ENCODE measurements at places on chromosomes 13 and 19.

DNA sequence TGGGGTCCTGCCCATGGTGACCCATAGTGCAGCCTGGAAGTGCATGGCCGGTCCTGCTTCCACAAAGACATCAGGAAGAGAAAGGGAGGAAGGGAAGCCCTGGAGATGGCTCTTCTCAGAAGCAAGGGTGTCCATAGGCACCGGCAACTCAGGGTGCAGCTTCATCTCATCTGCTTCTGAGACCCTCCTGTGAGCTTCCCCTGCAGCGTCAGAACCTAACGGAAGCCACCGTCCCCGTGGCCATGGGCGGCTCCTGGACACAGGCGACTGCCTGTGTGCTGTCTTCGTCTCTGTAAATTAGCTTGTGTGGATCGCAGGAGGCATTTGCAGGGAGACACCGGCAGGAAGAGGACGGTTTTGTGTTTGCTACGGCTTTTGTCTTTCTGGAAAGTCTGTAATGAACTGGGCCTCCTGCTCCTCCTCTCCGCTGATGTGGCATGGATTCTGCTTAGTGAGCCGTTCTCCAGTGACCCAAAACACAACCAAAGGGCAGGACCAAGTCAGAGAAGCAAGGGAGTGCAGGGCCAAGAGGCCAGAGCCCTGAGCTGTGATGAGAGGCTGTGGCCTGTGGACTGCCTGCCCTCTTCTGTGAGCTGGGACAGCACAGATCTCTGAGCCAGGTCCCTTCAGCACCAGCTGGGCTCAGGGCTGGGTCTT, 2.5 kb downstream of the ATP4B start:
- DNase-seq, result no peak

- no peak for DNase-seq
These were observed 36.2 kb upstream of the ATP12A start for GRCh38 chr13:24644036-24644435.

- no peak for DNase-seq
These were observed 13.6 kb upstream of the EPSTI1 start for GRCh38 chr13:43005460-43006236.

DNA sequence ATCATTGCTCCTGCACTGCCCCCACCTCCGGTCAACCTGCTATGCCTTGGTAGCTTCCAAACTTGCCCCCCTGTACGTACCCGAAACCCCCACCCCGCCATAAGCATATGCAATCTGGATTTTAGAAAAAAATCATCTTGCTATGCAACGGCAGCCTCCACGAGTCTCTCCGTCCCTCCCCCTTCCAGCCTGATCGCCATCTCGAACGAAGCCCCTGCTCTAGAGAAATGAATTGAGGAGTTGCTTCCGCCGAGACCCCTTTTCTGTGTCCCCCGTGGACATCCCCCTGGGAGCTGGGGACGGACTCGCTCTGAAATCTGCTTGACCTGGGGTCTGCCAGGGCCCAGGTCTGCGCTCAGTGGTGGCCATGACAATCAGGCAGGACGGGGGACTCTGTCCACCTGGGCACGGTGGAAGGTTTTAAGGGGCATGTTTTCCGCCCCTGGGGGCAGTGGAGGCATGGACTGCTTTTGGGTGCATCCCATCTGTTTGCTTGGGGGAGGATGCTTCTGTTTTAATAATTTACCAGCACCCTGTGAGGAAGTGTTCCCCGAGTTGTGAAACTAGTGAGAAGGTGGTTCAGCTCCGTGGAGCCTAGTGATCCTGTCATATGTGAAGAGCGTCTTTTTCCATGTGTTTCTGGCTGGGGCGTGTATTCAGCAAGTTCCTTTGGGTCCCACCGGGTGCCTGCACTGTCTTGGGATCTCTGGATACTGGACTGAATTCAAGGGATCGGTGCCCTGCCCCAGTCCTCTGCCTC, 1.0 kb downstream of the KDM4B start:
- DNase-seq, result no peak

DNA sequence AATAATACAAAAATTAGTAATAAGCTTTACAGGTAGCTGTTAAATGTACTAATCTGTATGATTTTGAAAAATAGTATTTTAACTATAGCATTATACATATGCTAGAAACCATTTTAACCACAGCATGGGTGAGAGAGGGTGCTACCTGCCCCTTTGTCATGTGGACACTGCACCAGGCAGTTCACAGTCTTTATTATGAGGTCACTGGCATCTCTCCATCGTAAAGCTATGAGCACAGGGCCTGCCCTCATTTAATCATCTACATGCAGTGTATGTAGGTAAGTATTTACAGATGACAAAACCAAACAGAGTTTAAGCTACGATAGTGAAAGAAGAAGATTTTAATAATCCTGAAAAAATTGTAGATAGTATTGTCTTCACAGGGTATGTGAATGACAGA, 21.7 kb downstream of the EDNRB start:
- no peak for DNase-seq

DNA sequence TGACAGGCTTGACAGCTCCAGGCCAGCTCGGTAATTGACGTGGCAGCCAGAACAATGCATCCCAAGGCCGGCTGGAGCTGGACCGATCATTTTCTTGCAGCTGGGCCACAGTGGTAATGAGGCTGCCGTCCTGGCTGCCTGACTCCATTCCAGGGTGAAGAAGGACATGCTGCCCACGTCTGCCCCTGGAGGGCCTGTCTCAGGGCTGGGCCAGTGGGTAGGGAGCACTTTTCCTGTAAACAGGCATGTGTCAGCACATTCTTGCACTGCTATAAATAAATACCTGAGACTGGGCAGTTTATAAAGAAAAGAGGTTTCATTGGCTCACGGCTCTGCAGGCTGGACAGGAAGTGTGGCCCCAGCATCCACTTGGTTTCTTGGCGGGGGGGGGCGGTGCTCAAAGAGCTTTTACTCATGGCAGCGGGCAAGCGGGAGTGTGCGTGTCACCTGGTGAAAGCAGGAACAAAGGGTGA, 38.1 kb upstream of the KCTD15 start:
- no peak for DNase-seq

DNA sequence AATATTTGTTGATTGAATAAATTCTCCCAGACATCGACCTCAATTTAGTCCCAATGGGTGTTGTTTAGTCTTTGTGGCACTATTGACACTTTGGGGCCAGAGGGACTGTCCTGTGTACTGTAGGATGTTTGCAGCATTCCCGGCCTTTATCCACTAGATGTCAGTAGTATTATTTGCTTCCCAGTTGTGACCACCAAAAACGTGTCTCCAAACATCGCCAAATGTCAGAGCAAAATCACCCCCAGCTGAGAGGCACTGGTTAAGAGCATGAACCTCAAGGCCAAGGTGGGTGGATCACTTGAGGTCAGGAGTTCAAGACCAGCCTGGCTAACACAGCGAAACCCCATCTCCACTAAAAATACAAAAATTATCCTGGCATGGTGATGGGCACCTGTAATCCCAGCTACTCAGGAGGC, 15.4 kb downstream of the NLRP12 start:
- no peak for DNase-seq

DNA sequence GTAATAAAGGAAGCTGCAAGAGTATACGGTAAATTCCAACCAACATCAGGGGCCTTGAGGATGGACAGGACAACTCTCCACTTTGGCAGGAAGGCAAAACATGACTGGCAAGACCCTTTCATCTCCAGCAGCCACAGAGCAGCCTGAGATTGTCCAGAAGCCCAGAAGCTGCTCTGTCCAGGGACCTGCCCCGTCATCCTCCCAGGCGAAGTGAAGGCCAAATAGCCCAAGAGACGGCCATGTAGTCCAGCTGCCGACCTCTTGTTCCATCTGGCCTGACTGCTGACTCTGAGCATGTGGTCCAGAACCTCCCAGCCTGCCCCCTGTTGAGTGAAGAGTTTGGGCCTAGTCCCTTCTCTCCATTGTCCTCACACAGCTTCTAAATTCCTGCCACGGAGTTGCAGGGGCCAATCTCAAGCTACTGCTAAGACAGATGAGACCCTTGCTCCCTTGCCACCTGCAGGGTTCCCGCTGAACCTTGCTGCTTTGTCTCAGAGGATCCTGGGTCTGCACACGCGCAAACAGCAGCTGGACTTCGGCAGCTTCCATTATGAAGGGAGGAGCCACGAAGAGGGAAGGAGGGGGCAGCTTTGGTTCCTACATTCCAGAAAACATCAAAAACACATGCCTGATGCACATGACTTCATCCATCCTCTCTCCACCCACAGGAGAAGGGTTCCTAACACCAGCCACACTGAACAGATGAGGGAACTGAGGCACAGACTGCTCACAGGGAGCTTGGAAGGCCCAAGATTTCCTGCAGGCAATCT, 196.9 kb downstream of the KATNAL1 start:
- DNase-seq, result no peak

DNA sequence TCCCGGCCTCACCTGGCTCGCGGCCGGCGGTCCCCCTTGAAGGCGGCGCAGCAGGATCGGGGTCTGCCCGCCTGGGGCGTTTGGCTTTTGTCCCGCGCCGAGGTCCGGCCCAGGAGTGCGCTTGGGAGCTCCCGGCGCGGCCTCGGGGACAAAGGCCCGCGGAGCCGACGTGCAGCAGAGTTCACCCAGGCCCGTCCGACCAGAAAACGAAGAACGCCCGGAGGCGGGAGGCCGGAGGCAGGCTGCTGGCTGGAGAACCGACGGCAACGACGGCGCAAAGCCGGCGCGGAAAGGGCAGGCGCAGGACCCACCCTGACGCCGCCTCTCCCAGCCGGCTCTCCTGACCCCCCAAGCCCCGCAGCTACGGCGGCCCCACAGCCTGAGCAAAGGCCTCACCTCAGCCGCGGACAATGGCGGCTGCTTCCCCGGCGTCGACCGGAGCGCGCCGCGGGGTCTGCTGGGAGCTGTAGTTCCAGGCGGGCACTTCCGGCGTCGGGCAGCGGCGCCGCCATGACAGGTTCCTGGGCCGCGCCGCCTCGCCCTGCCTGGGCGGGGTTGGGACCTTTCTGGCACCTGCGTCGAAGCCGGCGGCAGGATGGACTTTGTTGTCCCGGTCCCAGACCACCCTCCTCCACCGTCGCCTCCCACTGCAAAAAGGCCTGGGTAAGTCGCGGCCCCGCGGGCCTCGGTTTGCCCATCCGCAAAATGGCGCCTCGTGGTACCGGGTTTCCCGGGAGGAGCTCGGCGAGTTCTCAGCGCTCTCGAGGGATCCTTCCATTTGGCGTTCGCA, at the start of gene ZNF606:
Gene ZNF606 (minus strand): TSS at position 437 of the 790 bp plus-strand sequence. CDS start 1,501 bp downstream, outside the sequence.
- peak; percentile 51 for DNase-seq

GRCh38 chr19:33080761-33081681, at the start of gene GPATCH1:
Gene GPATCH1, plus strand, starts transcription at chr19:33081181. Its CDS starts 13 bp downstream, at chr19:33081194.
- peak; percentile 45 for DNase-seq

Data from stimulated activated CD4-positive, alpha-beta T cell treated with anti-CD3 and anti-CD28 coated beads, Interleukin-1b, Interleukin-23, amount 100 ng/mL, for 1 hour (primary cell).